ENCODE measurements at places on chromosomes 1 and 21.

DNA sequence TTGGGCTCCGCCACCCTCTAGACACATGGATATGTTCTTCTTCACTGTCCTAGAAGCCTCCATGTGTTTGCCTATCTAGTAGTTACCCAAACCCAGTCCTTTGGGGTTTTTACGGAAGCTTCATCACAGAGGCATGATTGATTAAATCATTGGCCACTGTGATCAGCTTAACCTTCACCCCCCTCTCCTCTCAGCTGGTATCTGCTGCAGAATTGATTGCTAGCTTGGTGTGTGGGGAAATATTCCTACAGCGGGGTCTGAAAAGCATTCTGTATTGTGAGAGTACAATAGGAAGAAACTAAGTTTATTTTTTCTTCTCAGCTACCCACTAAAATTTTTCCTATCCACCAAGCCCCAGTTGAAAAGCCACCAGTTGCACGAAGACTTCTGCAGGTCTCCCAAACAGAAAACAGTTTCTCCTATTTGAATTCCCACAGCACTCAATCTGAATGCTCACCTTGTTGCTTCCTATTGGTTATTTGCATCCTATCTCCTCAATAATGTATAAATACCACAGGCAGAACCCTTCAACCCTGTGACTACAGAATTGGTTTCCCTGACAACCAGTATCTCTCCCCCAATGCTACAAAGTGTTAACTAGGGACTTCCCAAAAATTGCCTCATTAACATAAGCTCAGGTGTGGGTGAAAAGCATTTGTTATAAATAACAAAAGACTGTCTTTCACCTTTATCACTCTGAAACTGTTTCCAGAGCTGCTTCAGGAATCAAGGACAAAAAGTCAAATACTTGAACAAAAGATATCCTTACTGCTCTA is 9.3 kb upstream of the VANGL1 start:
- DNase-seq, result no peak

GRCh38 chr1:14571810-14572767 is 26.4 kb upstream of the KAZN start:
- no peak for DNase-seq

GRCh38 chr1:231628207-231628876 is 1.8 kb downstream of the DISC1 start:
- no peak for DNase-seq

- no peak for DNase-seq
Measured at GRCh38 chr1:9069326-9070100, at the start of gene SLC2A5. SLC2A5 (minus strand) TSS chr1:9069635; CDS start chr1:9069536, 99 bp downstream.

DNA sequence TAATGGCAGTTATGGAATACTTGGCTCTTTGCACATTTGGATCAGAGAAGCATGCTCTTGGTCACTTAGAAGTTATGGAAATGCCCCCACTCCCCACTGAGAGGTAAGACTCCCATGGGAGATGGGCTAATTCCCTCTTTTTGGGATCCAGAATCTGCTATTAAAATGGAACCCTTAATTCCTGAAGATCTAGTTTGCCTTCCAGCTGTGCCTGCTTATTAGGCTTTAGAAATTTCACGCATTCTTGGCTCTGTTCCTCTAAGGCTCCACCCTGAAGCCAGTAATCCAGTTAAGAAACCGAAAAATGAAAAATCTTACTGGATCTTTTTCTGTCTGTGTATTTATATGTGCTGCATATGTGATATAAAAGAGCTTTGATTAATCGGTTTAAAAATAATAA is 76.7 kb downstream of the USH2A start:
- no peak for DNase-seq

- DNase-seq, result no peak
Measured at GRCh38 chr1:206693029-206693428, 8.3 kb downstream of the MAPKAPK2 start.

DNA sequence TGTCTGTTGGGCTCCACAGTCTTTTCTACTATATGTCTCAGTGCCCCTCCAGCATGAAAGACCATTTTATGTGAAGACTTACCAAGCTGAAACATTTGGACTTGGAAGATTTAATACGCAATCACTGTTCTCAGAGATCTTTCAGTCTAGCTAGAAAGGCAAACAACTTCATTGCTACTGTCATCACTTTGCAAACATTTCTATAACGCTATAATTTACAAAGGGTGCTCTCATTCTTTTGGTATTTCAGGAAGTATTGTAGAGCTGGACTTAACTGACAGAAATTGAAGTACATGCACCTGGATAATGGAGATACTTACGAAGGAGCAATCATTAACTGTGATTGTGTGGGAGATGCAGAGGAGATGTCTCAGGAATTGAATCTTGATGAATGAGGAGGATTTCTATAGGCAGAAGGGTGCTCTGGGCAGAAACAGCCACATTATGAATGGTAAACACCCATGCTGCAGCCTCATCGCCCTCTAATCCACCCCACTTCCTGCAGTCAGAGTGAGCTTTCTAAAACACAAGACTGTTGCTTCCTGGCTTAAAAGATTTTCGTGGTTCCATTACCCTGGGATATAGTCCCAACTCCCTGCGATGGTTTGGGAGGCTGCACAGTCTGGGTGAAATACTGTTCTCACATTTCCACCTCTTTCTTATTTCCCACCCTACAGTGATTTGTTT is 75.1 kb upstream of the GNG12 start:
- DNase-seq, result no peak

DNA sequence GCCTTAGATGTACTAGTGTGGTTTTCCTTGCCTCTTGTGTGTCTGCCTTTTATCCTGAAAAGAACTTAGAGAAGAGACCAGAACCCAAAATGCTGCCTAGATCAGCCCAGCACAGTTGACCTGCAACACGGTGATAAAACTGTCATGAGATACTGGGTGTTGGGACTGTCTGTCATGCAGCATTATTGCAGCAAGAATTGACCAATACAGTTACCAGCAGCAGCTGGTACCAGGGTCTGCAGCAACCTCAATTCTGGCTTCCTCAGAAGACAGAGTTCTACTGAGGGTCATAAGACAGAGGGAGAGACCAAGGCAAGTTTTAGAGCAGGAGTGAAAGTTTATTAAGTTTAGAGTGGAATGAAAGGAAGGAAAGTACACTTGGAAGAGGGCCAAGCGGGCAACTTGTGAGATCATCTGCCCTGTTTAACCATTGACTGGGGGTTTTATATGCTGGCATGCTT is 182.0 kb downstream of the DYRK1A start:
- DNase-seq, result no peak

DNA sequence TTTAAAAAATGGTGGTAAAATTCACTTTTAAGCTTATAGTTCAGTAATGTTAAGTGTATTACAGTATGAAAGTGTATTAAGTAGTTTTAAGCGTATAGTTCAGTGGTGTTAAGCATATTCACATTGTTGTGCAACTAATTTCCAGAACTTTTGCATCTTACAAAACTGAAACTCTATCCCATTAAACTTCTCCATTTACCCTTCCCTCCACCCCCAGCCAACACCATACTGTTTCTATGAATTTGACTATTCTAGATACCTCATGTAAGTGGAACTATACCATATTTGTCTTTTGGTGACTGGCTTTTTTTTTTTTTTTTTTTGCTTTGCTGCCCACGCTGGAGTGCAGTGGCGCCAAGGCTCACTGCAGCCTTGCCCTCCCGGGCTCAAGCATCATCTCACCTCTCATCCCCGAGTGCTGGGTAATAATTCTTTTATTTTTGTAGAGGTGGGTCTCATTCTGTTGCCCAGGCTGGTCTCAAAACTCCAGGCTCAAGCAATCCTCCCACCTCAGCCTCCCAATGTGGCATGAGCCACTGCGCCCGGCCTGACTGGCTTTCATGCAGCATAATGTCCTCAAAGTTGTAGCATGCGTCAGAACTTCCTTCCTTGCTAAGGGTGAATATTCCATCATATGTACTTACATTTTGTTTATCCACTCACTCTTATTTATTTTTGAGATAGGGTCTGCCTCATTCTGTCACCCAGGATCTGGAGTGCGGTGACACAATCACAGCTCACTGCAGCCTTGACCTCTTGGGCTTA is 45.1 kb upstream of the BMP8B start:
- DNase-seq, result no peak

DNA sequence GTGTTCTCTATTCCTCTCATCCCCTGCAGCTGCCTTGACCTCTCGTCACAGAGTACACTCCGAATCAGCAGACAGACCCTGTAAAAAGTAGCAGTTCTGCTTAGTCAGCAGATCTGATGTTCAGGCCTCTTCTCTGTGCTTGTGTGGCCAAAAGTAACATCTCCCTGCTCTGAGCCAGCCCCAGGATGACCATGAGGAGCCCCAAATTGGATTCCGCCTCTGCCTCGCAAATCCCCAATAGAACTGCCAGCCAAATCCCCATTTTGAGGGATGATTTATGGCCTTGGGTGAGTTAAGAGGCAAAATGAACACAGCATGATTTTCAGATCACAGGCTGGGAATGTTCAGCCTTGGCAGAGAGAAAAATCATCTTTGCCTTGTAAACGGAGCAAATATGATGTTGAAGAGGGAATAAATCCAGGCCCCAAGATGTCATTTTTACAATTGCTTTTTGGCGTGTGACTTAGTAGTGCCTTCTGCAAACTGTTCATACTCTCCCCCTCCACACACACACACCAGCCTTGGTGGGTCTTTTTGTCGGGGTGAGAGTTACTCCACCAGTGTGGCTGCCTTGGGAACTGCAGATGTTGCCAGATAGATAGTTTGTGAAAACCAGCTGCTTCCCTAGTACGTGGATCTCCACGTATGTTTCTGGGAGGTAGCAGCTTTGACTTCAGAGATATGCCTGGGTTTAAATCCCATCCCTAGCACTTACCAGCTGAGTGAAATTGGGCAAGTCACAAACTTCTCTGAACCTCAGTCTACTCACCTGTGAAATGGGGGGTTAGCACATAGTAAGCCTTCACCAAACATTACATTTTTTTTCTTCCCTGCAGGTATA is 77.8 kb downstream of the MAN1C1 start:
- DNase-seq, result no peak

DNA sequence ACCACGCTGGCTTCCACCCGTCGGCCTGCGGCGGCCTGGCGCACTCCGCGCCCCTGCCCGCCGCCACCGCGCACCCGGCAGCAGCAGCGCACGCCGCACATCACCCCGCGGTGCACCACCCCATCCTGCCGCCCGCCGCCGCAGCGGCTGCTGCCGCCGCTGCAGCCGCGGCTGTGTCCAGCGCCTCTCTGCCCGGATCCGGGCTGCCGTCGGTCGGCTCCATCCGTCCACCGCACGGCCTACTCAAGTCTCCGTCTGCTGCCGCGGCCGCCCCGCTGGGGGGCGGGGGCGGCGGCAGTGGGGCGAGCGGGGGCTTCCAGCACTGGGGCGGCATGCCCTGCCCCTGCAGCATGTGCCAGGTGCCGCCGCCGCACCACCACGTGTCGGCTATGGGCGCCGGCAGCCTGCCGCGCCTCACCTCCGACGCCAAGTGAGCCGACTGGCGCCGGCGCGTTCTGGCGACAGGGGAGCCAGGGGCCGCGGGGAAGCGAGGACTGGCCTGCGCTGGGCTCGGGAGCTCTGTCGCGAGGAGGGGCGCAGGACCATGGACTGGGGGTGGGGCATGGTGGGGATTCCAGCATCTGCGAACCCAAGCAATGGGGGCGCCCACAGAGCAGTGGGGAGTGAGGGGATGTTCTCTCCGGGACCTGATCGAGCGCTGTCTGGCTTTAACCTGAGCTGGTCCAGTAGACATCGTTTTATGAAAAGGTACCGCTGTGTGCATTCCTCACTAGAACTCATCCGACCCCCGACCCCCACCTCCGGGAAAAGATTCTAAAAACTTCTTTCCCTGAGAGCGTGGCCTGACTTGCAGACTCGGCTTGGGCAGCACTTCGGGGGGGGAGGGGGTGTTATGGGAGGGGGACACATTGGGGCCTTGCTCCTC is 1.9 kb downstream of the OLIG2 start:
- DNase-seq, result no peak
